ENCODE measurements at places on chromosomes 12 and 14. TPM values are rescaled to one million over a fixed set of nuclear protein-coding genes. Genes with fewer than 3 reads are reported as not detected.

GRCh38 chr12:87383680-87384079, 645.5 kb downstream of the C12orf50 start:
- no peak for DNase-seq

DNA sequence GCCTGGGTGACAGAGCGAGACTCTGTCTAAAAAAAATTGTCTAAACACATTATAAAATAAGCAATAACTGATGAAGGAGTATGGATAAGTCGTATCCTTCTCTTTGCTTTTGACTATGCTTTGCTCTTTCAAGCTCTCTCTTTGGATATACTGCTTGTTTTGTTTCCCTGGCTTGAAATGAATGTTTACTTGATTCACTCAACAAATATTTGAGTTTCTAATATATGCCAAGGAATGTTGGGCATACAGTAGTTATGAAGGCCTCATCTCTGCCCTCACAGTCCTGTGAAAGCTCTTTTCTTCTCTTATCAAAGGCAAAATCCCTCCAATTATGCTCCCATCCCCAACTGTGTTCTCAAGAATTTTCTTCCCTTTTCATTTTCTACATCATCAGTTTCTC, 123.5 kb downstream of the PTPRR start:
- no peak for DNase-seq

GRCh38 chr12:47193066-47193465, 113.3 kb upstream of the AMIGO2 start:
- no peak for DNase-seq

- no peak for DNase-seq
These were observed 382.2 kb downstream of the MED13L start for GRCh38 chr12:115895247-115895646.

DNA sequence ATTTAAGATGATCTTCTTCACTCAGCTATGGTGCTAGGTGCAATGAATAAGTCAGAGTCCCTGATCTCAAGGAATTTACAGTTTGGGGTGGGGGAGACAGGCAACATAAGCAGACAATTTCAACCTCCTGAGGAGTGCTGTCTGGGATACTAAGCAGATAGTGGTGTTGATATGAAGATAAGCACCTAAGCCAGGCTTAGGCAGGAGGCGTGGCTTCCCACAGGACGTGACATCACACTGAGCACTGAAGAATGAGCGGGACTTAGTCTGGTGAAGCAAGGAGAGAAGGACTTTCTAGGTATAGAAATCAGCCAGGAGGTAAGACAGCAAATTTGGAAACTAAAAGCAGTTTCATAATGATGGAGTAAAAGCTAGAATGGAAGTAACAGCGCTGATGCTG, 6.8 kb downstream of the PRPH start:
- no peak for DNase-seq

GRCh38 chr12:15268927-15269552, 47.8 kb upstream of the RERG start:
- DNase-seq: no peak

DNA sequence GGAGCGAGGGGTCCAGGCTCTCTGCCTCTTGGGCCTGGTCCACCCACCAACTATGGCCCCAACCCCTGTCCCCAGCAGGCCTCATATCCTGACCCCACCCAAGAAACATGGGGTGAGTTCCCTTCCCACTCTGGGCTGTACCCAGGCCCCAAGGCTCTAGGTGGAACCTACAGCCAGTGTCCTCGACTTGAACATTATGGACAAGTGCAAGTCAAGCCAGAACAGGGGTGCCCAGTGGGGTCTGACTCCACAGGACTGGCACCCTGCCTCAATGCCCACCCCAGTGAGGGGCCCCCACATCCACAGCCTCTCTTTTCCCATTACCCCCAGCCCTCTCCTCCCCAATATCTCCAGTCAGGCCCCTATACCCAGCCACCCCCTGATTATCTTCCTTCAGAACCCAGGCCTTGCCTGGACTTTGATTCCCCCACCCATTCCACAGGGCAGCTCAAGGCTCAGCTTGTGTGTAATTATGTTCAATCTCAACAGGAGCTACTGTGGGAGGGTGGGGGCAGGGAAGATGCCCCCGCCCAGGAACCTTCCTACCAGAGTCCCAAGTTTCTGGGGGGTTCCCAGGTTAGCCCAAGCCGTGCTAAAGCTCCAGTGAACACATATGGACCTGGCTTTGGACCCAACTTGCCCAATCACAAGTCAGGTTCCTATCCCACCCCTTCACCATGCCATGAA, 8.6 kb downstream of the ARHGAP9 start:
- no peak for DNase-seq

GRCh38 chr12:49097381-49097780, 2.8 kb upstream of the DHH start:
- no peak for DNase-seq

DNA sequence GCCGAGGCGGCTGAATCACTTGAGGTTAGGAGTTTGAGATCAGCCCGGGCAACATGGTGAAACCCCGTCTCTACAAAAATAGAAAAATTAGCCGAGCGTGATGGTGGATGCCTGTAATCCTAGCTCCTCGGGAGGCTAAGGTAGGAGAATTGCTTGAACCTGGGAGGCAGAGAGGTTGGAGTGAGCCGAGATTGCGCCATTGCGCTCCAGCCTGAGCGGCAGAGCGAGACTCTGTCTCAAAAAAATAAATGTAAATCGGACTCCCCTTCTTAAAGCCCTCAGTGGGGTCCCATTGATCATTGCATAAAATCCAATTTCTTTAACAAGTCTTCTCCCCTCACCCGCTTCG, 908 bp downstream of the TDP1 start:
- DNase-seq: no peak

- DNase-seq: no peak
These were observed 111.3 kb upstream of the EEA1 start for GRCh38 chr12:93040367-93040766.

Gene PTPRB
- 10.7 TPM for polyA plus RNA-seq

Gene ABHD12B
- polyA plus RNA-seq: 1.5 TPM

Gene MIP
- not detected for polyA plus RNA-seq

Gene ADGRD1
- polyA plus RNA-seq: 11.4 TPM

Gene CPNE6
- 14.1 TPM for polyA plus RNA-seq

Gene P3H3
- 22.7 TPM for polyA plus RNA-seq

Gene ALDH6A1
- 63.0 TPM for polyA plus RNA-seq

Gene DMAC2L
- 29.7 TPM for polyA plus RNA-seq

Gene LRTM2
- polyA plus RNA-seq: 9.6 TPM

Gene LRRC10
- 0.06 TPM for polyA plus RNA-seq

Measured in spinal cord (tissue), 10 donors.